ENCODE measurements at places on chromosomes 7 and 10.
A peak's percentile ranks its signal among the peaks of the same experiment; 100 is the strongest.

- DNase-seq, result no peak
Measured at GRCh38 chr10:88271761-88272543, 311.2 kb downstream of the RNLS start.

DNA sequence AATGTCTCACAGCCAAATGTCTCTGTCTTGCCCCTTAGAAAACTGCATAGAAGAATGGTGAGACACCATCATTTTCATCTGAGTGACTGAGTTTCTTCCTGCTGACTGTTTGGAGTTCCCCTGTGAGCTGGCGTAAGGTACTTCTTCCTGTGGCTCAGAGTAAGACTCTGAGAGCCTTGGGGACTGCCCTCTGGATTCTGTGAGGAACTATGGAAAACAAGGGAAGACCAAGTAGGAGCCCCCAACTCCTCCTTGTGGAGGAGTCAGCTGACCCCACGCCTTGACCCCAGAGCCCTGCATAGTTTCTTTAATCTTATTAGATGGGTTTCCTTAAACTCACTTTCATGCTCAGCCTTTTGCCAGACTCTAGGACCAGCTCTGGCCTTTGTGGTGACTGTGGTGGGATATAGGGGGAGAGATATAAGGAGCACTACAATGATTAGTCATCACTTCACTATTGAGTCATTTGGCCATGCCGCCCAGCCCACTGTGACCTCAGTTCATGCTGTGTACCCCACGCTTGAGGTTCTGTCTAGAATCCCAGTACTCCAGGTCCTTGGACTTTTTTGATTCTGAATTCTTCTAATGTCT is 51.8 kb upstream of the FAM133B start:
- no peak for DNase-seq

DNA sequence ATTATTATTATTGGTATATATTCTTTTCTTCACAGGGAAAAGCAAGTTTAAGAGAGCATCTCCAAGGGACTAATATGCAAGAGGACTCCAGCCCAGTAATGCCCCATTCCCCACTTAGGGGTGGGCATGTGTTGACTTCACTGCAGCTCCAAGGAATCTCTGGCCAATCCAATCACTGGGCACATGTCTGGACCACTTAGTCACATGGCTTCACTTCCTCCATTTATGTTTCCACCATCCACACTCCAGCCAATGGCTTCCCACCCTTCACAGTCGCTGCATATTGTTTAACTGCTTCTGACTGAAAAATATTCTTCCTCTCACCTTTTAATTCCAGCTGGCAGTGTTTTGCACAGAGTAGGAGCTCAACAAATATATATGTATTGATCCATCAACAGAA is 43.6 kb downstream of the FBXL13 start:
- no peak for DNase-seq

GRCh38 chr10:30687698-30688213 is 58.2 kb upstream of the LYZL2 start:
- DNase-seq, result peak; percentile 66

GRCh38 chr10:122590153-122590552 is 29.6 kb downstream of the DMBT1 start:
- DNase-seq, result no peak

- DNase-seq, result no peak
Measured at GRCh38 chr10:56085406-56086122, 275.5 kb downstream of the ZWINT start.

- DNase-seq, result no peak
Measured at GRCh38 chr10:91495402-91495801, 85.3 kb downstream of the HECTD2 start.

DNA sequence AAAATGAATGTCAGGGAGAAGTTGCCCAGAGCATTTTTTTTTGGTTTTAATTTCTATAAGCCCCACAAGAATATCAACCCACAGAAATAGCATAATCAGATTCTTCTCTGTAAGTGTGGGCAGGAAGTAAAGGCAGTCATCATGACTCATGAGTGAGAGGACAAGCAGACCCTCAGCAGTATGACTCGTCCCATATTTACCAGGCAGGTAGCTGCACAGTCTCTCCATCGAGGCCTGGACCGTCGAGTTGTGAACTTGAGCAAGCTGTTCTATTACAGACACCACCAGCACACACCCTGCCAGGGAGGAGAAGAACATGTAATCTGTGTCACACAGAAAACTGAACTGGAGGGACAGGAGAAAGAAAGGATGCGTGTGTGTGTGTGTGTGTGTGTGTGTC is 37.8 kb downstream of the AOAH start:
- no peak for DNase-seq

DNA sequence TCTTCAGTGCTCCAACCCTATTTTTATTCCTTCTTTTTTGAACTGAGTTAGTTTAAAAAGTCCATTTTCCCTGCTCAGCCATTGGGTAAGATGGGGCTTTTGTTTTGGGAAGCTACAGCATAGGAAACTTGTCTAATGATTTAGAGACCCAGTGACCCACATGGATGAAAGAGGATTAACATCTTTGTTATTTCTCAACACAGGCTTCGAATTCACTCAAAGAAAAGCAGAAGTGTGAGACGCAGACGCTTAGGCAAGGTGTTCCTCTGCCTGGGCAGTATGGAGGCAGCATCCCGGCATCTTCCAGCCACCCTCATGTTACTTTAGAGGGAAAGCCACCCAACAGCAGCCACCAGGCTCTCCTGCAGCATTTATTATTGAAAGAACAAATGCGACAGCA is 152.0 kb downstream of the HDAC9 start:
- DNase-seq, result no peak

DNA sequence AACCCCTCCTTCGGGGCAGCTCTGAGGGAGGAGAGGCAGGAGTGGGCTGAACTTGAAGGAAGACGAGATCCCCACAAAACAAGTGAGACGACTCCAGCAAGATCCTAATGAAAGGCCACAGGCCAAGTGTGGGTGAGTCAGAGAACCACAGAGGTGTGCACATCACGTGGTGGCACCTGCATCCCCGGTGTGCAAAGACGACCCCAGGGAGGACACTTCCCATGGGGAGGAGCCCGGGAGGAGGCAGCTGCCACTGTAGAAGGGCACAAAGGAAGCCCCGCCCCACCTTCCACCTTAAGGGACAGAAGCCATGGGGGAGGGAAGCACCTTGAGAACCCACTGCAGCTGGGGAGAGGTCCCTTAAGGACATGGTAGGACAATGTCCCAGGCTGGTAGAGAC is 45.7 kb downstream of the ESYT2 start:
- DNase-seq, result no peak

- no peak for DNase-seq
Measured at GRCh38 chr7:141490474-141490873, 60.7 kb upstream of the AGK start.

GRCh38 chr10:26804418-26805393 is 56.1 kb downstream of the ABI1 start:
- no peak for DNase-seq

DNA sequence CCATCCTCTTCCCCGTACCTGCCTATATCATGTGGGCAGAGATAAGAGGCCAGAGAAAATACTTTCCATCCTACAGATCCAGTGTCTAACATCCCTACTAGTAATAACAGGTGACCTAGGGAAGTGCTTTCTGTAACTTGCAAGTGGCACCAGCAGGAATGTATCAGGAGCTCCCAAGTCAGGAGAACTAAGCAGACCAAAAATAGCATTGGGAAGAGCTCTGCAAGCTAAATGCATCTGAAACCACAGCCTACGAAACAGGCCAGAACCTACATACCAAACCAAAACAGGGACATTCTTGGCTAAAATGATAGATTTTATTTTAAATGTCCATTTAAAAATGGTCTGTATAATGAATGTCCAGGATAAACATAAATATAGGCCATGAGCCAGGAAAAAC is 680.8 kb downstream of the PHTF2 start:
- DNase-seq, result no peak

- no peak for DNase-seq
Measured at GRCh38 chr10:112805254-112805590, 144.8 kb upstream of the TCF7L2 start.

DNA sequence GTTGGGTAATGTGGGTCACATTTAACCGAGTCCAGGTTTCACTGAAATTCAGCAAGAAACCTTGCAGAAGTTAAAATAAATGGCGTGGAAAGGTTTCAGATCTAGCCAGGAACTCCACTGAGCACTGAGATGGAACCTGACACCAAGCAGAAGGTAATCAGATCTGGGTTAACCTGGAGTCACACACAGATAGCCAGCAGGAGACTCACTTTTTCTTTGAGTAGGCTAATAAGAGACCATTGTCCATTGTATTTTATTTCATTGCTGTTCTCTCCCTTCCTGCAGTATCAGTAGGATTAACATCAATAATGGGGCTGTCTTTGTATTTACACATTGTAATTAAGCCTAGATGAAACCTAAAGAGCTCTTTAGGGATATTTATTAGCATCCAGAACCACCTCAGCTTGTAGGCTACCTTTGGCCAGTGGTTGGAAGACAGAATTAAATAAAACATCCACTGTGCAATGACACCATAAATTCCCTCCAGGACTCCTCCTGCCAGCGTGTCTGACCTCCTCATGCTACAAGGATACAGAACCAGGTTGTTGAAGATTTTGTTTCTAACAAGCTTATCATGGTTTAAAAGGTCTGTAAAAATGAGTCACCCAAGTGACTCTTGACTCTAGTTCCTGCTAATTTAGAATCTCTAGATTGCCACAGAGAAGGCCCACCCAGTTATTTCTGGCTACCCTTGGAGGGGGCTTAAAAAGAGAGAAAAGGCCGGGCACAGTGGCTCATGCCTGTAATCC is 151.1 kb downstream of the SORCS1 start:
- DNase-seq, result no peak

GRCh38 chr7:22920672-22921071 is 93.3 kb downstream of the HYCC1 start:
- no peak for DNase-seq

GRCh38 chr7:49852619-49853462 is 79.4 kb downstream of the VWC2 start:
- DNase-seq, result no peak

DNA sequence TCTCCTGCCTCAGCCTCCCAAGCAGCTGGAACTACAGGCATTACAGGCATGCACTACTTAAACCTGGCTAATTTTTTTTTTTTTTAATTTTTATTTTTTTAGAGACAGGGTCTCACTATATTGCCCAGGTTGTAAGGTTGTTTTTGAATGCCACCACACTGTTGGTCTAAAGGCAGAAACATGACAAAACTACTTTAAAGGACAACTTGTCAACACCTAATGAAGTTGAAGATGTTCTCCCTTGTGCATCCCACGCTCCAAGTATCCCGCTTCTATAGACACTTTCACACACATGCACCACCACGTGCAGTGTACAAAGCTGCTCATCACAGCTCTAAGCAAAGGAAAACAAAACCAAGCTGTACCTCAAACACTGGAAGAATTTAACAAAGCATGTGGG is 226.4 kb downstream of the FGFR2 start:
- no peak for DNase-seq
